ENCODE measurements at places on chromosomes 4 and X.
A peak's percentile ranks its signal among the peaks of the same experiment; 100 is the strongest.

- no peak for DNase-seq
These were observed 8.3 kb upstream of the AFAP1 start for GRCh38 chr4:7947927-7948326.

DNA sequence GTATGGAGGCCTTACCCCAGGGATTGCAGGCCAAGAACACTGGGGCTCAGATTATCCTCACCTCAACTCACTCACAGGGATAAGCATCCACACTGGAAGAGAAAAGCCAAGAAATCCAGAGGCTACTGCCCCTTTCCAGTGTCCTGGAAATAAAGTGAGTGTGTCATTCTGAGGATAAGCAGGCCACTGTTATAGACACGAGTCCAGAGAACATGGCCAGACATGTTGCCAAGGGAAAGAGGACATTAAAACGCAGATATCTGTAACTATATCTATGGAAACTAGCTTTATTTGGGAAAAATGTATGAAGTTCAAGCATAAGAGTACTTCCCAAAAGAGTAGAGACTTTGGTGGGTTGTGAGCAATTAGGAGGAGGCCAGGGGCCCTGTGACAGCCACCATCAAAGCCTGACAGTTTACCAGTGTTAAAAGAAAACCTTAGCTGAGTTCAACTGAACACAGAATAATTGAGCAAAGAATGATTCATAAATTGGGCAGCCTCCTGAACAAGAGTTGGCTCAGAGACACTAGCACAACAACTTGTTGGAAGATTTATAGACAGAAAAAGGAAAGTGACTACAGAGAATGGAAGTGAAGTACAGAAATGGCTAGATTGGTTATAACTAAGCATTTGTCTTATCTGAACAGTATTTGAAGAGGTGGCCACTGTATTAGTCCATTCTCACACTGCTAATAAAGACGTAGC is 1222.2 kb downstream of the STIM2 start:
- no peak for DNase-seq

DNA sequence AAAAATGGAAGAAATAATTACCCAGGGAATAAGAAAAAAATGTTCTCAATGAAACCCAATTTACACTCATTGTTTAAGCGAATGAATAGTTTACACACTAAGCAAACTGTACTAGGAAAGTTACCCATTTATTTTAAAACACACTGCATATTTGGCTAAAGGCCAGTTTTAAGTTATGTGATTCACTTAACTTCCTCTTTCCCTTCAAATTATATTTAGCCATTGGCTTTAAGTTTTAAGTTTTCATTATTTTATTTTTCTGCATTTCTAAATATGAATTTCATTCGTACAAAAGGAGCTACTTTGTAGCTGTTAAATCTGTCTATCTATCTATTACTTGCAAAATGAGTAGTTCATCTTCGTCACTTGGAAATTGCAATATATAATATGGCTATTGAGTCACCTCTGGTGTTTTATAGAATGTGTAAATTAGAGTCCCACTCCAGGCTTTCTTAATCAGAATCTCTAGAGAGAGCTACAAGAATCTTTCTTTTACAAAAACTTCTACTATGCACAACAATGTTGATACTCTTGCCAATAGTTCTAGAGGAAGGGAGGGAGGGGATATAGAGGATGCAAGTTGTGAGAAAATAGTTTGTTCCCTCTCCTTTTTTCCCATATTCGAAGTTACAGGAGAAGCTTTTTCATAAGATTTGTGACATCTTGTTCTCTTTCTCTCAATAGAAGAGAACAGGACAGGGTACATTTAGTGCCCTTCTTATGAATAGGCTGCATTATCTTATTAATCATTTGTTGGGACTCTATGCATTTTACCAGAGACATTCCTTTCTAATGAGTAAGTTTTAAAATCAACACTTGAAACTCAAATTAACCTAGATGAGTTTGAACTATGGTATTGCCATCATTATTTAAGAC is 41.8 kb downstream of the SULT1B1 start:
- DNase-seq: peak; percentile 81

DNA sequence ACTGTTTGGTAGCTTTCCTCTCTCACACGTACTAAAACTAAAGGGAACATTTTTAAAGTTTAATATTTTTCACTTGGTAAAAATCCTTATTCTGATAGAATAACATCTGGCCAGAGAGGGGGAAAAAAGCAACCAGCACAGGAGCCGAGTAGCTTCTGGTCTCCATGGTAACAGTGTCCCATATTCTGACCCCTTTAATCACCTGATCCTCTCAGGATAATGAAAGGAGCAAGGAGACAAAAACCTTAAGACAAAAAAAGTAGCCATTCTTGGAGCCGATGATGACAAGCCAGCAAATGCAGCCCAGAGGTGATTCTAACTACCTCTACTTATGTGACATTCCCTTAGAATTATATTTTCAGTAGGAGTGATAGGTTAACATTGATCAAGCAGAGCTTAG is 126.6 kb downstream of the SLC39A8 start:
- DNase-seq: no peak

GRCh38 chr4:20761826-20762225 is 61.6 kb downstream of the PACRGL start:
- DNase-seq: no peak

DNA sequence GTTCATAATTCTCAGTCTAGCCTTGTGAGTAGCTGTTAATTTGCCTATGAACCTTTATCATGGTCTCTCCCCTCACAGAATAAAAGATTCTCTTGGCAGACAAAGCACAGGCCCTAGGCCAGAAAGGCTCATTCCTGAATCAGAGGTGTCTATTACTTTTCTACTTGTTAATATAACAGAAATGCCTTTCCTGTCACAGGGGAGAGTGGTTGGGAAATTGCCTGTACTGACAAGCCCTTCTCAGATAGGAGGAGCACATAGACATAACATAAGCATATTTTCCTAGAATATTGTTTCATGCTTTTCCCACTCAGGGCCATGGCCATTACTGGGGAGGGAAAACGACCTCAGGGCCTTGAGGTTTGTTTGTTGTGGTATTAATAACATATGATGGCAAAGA is 308.3 kb downstream of the BMPR1B start:
- DNase-seq: no peak

GRCh38 chrX:58025979-58026378 is 115.7 kb upstream of the ZXDA start:
- peak; percentile 66 for DNase-seq

- DNase-seq: no peak
These were observed 159.2 kb downstream of the SLC4A4 start for GRCh38 chr4:71498002-71498401.

Data from Kasumi-1 (cell line).